Nephron progenitor cell (in vitro differentiated cells): ENCODE measurements at places on chromosomes 7 and 10.

GRCh38 chr7:143906895-143907294, 4.9 kb upstream of the TCAF1 start:
- DNase-seq, result no peak

- DNase-seq, result no peak
These were observed 130.4 kb upstream of the PDE1C start for GRCh38 chr7:32200646-32201045.

- no peak for DNase-seq
These were observed 60.2 kb downstream of the MPP7 start for GRCh38 chr10:28242555-28243204.

GRCh38 chr7:150473902-150474301, 23.5 kb downstream of the GIMAP8 start:
- no peak for DNase-seq
